ENCODE measurements at places on chromosomes 12 and 14. TPM values are rescaled to one million over a fixed set of nuclear protein-coding genes. Genes with fewer than 3 reads are reported as not detected.

- no peaks in the 10 kb centered on the region for H3K27me3 ChIP-seq
- peak; percentile 76 for DNase-seq
- peaks cover 2% of the 10 kb centered on the region for H3K36me3 ChIP-seq
- no peak overlapping the region for H3K27ac ChIP-seq
These were observed 2.2 kb downstream of the RCOR1 start for GRCh38 chr14:102594514-102595175.

DNA sequence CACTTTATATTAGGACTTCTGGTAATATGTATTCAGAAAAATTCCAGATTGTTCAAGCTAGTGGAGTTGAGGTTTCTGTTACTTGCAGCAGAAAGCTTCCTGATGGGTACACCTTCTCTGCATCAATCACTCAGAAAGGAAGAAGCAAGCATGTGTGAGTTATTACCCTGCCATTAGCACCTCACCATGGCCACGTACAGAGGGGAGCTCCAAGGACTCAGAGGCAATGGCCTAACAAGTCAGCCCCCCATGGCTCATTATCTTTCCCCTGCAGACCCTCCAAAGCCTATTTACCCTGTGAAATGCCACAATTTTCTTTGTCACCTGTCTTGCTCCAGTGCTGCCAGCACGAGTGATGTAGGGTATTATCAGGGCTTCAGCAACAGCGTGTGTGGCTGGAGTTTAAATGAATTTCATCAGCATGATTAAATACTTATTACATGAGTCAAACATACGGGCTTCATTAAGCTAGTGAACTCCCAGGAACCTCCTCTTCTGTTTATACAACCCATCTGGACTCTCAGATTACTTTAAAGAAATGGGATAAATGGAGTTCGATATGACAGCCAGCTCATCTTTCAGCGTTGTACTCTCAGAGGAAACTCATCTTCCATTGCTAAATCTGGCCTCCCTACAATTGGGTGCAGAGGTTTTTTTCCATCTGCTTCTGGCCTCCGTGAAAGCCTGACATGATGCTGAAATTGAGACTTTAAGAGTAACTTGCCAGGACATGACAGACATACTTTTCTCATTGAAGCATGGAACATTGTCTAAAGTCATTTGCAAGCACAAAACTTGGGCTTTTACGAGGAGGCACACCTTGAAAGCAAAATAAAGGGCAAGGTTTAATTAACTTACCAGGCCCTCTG is 135.9 kb downstream of the TMEM30B start:
- H3K4me3 ChIP-seq = no peak overlapping the region
- H3K36me3 ChIP-seq = no peaks in the 10 kb centered on the region

- no peaks in the 10 kb centered on the region for H3K27me3 ChIP-seq
- H3K27ac ChIP-seq = no peak overlapping the region
- H3K36me3 ChIP-seq = no peaks in the 10 kb centered on the region
These were observed 5.9 kb upstream of the ALG10 start for GRCh38 chr12:34016361-34016760.

DNA sequence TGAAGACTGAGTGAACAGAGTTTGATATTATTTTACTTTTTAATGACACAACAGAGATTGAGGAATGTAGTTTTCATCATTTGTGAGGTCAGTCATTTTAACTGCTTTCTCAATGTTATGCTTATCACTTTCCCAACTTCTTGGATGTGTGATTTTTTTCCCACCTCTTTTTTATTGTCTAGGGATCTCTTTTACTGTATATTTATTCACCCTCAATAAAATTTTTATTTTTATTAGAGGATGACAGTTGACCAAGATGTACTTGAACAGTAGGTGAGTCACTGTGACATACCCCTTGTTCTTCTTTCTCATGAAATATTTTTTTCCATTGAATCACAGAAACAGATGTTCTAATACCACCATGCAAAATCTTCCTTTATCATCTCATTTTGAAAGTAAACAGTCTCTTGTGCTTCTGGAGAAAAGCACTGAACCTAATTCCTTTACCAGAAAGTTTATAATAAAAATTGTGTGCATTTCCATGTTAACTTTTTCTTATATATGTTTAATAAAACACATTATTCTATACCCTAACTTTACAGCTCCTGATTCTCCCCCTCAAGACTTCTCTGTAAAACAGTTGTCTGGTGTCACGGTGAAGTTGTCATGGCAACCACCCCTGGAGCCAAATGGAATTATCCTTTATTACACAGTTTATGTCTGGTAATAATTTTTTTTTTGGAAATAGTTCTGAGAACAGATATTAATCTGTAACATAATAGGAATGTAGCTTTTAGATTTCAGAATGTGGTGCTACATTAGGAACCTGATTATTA is 65.9 kb downstream of the PTPRQ start:
- peak overlapping the region; percentile 49 for H3K27ac ChIP-seq
- no peak overlapping the region for H3K4me3 ChIP-seq
- H3K27me3 ChIP-seq = no peaks in the 10 kb centered on the region
- no peaks in the 10 kb centered on the region for H3K36me3 ChIP-seq
- peak; percentile 88 for DNase-seq
- H3K4me1 ChIP-seq = no peaks in the 10 kb centered on the region

The CSRP2 gene
- total RNA-seq = 40.8 TPM

- peak; percentile 62 for DNase-seq
- no peak overlapping the region for H3K27ac ChIP-seq
- no peaks in the 10 kb centered on the region for H3K27me3 ChIP-seq
- no peaks in the 10 kb centered on the region for H3K4me1 ChIP-seq
These were observed 40.3 kb downstream of the SOCS2 start for GRCh38 chr12:93612776-93613175.

DNA sequence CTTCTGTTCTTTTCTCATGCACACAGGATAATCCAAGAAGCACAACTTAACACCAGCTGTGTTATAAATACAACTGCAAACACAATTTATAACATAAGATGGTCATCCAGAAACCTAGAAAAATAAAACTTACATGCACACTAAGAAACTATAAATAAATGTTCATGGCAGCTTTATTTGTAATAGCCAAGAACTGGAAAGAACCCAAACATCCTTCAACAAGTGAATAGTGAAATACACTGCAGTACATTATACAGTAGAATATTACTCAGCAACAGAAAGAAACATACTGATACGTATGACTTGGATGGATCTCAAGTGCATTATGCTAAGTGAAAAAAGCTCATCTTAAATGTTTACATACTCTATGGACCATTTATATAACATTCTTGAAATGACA is 132.7 kb downstream of the SPTSSA start:
- no peak for DNase-seq
- H3K27me3 ChIP-seq = no peaks in the 10 kb centered on the region
- H3K27ac ChIP-seq = no peak overlapping the region
- H3K36me3 ChIP-seq = no peaks in the 10 kb centered on the region
- peaks cover 3% of the 10 kb centered on the region for H3K4me1 ChIP-seq

- peaks cover 67% of the 10 kb centered on the region for H3K4me1 ChIP-seq
- no peaks in the 10 kb centered on the region for H3K27me3 ChIP-seq
- peaks cover 20% of the 10 kb centered on the region for H3K36me3 ChIP-seq
- H3K27ac ChIP-seq = peak overlapping the region; percentile 99
- H3K4me3 ChIP-seq = peak overlapping the region; percentile 69
- peak; percentile 86 for DNase-seq
These were observed 811 bp upstream of the MEG3 start for GRCh38 chr14:100824901-100825712.

- DNase-seq = peak; percentile 39
- no peaks in the 10 kb centered on the region for H3K27me3 ChIP-seq
- no peaks in the 10 kb centered on the region for H3K36me3 ChIP-seq
- no peak overlapping the region for H3K4me3 ChIP-seq
- no peak overlapping the region for H3K27ac ChIP-seq
These were observed 142.9 kb upstream of the BTG1 start for GRCh38 chr12:92288561-92288960.

- H3K4me3 ChIP-seq = no peak overlapping the region
- no peaks in the 10 kb centered on the region for H3K27me3 ChIP-seq
- H3K4me1 ChIP-seq = no peaks in the 10 kb centered on the region
- peak; percentile 66 for DNase-seq
- H3K36me3 ChIP-seq = peaks cover 8% of the 10 kb centered on the region
- no peak overlapping the region for H3K27ac ChIP-seq
These were observed 22.2 kb upstream of the OVCH1 start for GRCh38 chr12:29519585-29520182.

DNA sequence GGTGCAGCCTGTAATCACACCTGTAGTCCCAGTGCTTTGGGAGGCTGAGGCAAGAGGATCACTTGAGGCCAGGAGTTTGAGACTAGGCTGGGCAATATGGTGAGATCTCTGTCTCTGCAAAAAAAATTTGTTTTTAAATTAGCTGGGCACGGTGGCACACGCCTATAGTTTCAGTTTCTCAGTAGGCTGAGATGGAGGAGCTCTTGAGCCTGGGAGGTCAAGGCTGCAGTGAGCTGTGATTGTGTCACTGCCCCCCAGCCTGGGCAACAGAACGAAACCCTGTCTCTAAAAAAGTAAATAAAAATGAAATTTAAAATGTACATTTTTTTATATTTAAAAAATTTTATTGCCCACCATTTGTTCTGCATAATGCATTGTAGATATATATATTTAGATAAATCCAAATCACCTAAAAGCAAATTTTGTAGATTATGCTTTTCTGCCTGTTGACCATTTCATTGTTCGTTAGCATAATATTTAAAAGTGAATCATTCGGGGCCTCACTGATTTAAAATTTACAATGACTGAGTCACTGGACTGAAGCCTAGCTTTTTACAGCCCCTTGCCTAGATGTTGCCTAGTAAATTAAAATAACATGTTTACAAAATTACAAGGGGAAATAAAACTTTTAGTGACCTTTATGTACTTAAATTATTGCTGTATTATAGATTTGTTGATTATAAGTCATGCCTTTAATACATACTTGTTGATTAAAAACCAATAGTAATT is 87.9 kb downstream of the USP15 start:
- H3K36me3 ChIP-seq = peaks cover 21% of the 10 kb centered on the region
- H3K4me3 ChIP-seq = no peak overlapping the region
- DNase-seq = no peak
- no peaks in the 10 kb centered on the region for H3K4me1 ChIP-seq
- H3K27ac ChIP-seq = no peak overlapping the region

DNA sequence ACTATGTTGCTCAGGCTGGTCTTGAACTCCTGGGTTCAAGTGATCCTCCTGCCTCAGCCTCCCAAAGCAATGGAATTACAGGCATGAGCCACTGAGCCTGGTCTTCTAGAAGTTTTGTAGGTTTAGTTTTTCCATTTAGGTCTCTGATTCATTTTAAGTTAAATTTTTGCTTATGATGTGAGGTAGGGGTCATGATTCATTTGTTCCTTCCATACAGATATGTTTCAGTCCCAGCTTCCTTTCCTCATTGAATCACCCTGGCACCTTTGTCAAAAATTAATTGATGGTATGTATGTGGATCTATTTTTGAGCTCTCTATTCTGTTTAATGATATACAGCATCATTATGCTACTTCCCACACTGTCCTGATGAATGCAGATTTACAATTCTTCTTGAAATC is 25.6 kb upstream of the CABP1 start:
- no peak for DNase-seq
- no peaks in the 10 kb centered on the region for H3K4me1 ChIP-seq
- no peaks in the 10 kb centered on the region for H3K36me3 ChIP-seq
- H3K4me3 ChIP-seq = no peak overlapping the region
- peaks cover 4% of the 10 kb centered on the region for H3K27me3 ChIP-seq

DNA sequence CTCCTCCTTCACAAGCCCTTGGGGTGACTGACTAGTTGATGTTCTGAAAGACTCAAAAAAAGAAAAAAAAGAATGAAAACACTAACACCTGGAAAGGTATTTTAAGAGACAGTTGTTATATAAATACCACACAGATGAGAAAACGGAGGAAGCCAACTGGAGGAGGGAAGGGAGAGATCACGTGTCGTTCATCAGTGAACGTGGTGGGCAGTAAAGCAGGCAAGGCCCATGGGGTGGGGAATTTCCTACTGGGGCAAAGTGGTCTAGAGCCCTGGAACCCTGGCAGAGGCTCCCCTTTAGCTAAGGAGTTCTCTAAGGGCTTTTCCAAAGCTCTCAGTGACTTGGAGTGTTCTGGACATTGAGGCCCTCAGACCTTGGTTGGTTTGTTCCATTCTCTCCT is 169.7 kb downstream of the CALM1 start:
- no peak overlapping the region for H3K4me3 ChIP-seq
- no peak overlapping the region for H3K27ac ChIP-seq
- no peak for DNase-seq
- H3K4me1 ChIP-seq = peaks cover 19% of the 10 kb centered on the region
- peaks cover 6% of the 10 kb centered on the region for H3K36me3 ChIP-seq

The RNASE7 gene
- total RNA-seq = not detected

The ACACB gene
- total RNA-seq = 10.3 TPM

DNA sequence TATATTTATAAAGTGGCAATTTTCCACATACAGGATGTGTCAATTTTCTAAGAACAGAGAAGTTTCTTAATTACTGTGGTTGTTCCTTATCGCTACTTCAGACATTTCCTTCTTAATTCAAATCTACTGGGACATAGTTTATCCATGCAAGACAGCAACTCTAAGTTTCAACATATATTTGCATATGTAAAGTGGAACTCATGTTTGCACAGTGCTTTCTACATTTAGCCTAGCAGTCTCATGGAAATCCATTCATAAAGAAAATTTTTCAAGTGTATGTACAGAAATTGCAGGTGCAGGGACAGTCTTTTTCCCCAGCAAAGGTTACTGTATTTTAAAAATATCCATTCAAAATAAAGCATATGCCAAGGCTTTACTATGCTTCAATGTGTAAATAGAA is 956.7 kb upstream of the SEL1L start:
- H3K36me3 ChIP-seq = no peaks in the 10 kb centered on the region
- H3K4me3 ChIP-seq = no peak overlapping the region
- no peaks in the 10 kb centered on the region for H3K4me1 ChIP-seq

DNA sequence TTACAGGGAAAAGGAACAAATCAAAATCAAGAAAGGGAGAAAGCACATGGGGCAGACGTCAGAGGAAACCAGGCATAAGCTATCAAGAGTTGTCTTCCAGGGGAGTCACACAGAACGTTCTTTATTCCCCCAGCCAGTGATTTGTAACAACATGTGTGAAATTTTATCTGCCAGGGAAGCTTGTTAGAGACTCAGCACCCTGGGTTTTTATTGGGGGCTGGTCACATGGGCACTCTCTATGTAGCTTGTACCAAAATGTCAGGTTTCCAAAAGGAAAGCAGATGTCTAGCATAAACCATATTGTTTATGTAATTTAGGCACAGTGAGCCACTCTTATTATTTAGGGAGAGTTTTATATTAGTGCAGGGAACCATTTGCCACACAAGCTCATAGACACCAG is 440.4 kb upstream of the DCN start:
- no peaks in the 10 kb centered on the region for H3K36me3 ChIP-seq
- no peaks in the 10 kb centered on the region for H3K4me1 ChIP-seq
- DNase-seq = no peak
- H3K27me3 ChIP-seq = no peaks in the 10 kb centered on the region
- no peak overlapping the region for H3K27ac ChIP-seq
- H3K4me3 ChIP-seq = no peak overlapping the region

- peaks cover 12% of the 10 kb centered on the region for H3K36me3 ChIP-seq
- peak overlapping the region; percentile 69 for H3K27ac ChIP-seq
- H3K4me1 ChIP-seq = peaks cover 25% of the 10 kb centered on the region
- no peaks in the 10 kb centered on the region for H3K27me3 ChIP-seq
- DNase-seq = no peak
These were observed 2.0 kb downstream of the ADCY6 start for GRCh38 chr12:48786591-48787544.

All from muscle of leg (tissue), 16 donors.